ENCODE measurements at places on chromosomes 5 and 9.

GRCh38 chr5:24805230-24805629, 160.5 kb upstream of the CDH10 start:
- no peak for DNase-seq

DNA sequence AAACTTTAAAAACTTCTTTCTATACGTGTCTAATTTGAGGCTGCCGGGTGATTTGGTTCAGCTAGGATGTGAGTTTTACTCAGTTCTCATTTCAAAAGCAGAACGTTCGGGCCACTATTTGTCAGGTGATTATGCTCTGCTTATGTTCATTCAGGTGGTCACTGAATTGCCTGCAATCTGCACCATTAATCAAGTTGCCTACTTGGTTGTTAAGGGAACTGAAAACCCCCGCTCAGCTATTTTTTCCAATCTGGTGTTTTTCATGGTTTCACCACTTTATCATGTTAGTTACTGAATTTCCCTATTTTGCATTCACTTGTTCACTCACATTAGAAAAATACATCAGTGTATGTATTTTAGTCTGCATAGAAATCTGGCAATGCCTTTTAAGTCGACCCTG, 523.0 kb downstream of the CSNK1G3 start:
- no peak for DNase-seq

DNA sequence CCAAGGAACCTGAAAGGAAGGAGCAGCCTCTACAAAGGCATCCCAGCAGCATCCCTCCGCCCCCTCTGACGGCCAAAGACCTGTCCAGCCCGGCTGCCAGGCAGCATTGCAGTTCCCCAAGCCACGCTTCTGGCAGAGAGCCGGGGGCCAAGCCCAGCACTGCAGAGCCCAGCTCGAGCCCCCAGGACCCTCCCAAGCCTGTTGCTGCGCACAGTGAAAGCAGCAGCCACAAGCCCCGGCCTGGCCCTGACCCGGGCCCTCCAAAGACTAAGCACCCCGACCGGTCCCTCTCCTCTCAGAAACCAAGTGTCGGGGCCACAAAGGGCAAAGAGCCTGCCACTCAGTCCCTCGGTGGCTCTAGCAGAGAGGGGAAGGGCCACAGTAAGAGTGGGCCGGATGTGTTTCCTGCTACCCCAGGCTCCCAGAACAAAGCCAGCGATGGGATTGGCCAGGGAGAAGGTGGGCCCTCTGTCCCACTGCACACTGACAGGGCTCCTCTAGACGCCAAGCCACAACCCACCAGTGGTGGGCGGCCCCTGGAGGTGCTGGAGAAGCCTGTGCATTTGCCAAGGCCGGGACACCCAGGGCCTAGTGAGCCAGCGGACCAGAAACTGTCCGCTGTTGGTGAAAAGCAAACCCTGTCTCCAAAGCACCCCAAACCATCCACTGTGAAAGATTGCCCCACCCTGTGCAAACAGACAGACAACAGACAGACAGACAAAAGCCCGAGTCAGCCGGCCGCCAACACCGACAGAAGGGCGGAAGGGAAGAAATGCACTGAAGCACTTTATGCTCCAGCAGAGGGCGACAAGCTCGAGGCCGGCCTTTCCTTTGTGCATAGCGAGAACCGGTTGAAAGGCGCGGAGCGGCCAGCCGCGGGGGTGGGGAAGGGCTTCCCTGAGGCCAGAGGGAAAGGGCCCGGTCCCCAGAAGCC, 30.8 kb downstream of the CD180 start:
- peak; percentile 75 for DNase-seq

GRCh38 chr9:77261605-77262004, 84.3 kb downstream of the VPS13A start:
- no peak for DNase-seq

Measured in activated CD4-positive, CD25-positive, alpha-beta regulatory T cell treated with anti-CD3 and anti-CD28 coated beads, Interleukin-2, amount 50 U/mL, for 72 hours (primary cell).